Endothelial cell of umbilical vein (primary cell): ENCODE measurements at places on chromosomes 3 and 15. TPM values are rescaled to one million over a fixed set of nuclear protein-coding genes. Genes with fewer than 3 reads are reported as not detected.

The LIPH gene
- not detected in 2 replicates for polyA plus RNA-seq

The ICE2 gene
- 21.8 and 22.1 TPM in 2 replicates for polyA plus RNA-seq

The P3H2 gene
- polyA plus RNA-seq, result 5.8 and 6.8 TPM in 2 replicates

The ZNF660 gene
- 0.38 and 0.44 TPM in 2 replicates for polyA plus RNA-seq

- no peak for DNase-seq
Measured at GRCh38 chr3:129343643-129344360, 65.1 kb downstream of the HMCES start.

- peak; percentile 78 for DNase-seq
Measured at GRCh38 chr15:95131131-95131556, 899.8 kb downstream of the MCTP2 start.

GRCh38 chr15:74382004-74382816 lies 14.8 kb upstream of the CYP11A1 start:
- DNase-seq, result peak; percentile 69

GRCh38 chr3:112709911-112710310 lies 69.0 kb upstream of the CCDC80 start:
- DNase-seq, result no peak

DNA sequence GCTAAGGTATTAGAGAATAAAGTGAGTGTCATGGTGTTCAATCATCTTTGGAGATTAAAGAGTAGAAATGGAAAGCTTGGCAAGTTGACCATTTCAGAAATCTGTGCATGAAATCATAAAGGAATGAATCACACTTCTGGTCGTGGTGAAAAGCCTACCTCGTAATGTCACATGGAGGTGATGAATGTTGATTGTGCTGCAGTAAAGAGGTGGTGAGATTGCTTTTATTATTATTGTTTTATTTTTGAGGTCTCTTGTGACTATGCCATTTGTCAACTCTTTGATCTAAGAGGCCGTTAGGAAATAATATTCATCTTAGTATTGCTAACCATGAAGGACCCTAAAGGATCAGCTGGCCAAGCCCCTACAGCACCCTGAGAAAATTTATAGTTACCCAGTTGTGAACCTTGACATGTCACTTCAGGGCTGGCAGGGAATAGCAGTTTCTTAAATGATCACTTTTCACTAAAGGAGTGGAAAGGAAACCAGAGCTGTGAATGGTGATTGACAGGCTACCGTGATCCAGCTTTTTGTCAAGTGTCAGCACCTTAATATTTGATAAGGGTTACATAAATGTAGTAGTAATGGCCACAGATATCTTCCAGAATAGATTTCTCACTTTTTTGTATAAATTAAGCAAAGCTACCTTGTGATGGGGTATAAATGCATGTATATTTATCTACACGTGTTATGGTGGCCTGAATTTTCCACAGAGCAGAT lies 203.9 kb downstream of the PTPRG start:
- DNase-seq, result no peak

- DNase-seq, result no peak
Measured at GRCh38 chr3:127769284-127770081, 52.8 kb downstream of the MGLL start.

DNA sequence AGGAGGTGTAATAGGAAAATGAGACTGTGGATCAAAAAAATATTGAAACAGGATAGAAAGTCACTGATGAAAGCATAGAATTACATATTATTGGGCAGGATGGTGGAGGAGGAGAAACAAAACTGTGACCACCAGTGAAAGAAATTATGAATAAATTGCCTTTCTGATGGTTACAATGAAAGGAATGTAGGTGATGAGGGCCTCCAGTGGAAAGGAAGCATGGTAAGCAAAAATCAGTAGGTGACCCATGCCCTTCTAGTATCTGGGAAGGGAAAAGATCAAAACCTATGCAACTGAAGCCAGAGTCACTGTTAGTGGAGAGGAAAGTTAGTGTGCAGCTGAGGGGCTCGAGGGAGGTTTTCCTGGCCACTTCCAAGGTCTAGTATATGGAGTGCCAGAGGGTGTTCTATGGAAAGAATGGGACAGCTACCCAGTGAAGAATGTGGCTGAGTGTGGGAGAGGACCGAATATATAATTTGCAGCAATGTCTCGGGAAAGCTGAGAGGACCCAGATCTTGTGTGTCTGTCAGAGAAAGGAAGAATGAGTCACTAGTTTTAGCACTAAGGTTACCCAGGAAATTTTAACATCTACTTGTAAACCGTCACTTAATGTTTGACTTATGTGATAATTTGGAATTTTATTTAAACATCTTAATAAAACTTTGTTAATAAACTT lies 146.2 kb downstream of the NFKBIZ start:
- DNase-seq, result no peak

DNA sequence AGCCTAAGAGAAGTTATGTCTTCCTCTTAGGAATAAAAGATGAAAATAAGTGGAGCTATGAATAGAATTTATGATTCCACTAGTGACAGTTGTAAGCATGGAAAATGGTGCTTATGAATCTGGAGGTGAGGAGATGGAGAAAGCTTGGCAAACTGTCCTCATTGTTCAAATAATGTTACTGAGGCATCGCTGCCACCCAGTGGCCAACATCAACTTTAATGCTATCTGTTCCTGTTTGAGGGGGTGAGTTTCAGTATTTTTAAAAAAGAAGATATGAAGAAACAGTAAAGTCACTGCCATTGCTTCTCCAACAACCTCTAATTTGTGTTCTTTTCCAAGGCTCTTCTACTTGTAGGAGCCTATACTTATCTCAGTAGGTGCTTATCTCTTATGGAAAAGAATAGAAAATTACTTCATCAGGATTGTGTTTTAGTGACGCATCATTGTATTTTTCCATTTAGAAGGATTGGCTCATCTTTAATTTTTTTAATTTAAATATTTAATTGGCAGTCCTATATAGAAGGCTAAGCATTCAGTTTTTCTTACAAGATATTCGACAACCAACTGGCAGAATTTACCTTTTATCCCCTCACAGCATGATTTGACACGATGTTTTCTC lies 260.4 kb upstream of the P2RY1 start:
- peak; percentile 78 for DNase-seq

GRCh38 chr3:108724101-108724500 lies 33.1 kb downstream of the RETNLB start:
- no peak for DNase-seq

DNA sequence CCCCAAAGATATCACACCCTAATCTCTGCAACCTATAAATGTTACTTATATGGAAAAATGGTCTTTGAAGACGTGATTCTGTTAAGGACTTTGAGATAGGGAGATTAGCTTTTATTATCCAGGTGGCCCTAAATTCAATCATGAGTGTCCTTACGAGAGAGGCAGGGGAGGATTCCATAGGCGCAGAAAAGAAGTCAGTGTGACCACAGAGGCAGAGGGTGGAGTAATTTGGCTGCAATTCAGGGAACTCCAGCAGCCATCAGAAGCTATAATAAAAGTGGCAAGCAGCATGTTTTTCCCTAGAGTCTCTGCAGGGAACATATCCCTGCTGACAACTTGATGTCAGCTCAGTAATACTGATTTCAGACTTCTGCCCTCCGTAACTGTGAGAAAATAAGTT lies 315.2 kb upstream of the ROBO2 start:
- no peak for DNase-seq

GRCh38 chr3:195208631-195209030 lies 62.3 kb downstream of the XXYLT1 start:
- no peak for DNase-seq

- no peak for DNase-seq
Measured at GRCh38 chr3:76990606-76991005, 49.3 kb upstream of the ROBO2 start.
